GM12891 (cell line): ENCODE measurements at places on chromosomes 6 and 20.

GRCh38 chr6:166050559-166050958 is 117.1 kb downstream of the TBXT start:
- DNase-seq: no peak

GRCh38 chr20:33789109-33789857 is 21.9 kb upstream of the CHMP4B start:
- no peak for DNase-seq

DNA sequence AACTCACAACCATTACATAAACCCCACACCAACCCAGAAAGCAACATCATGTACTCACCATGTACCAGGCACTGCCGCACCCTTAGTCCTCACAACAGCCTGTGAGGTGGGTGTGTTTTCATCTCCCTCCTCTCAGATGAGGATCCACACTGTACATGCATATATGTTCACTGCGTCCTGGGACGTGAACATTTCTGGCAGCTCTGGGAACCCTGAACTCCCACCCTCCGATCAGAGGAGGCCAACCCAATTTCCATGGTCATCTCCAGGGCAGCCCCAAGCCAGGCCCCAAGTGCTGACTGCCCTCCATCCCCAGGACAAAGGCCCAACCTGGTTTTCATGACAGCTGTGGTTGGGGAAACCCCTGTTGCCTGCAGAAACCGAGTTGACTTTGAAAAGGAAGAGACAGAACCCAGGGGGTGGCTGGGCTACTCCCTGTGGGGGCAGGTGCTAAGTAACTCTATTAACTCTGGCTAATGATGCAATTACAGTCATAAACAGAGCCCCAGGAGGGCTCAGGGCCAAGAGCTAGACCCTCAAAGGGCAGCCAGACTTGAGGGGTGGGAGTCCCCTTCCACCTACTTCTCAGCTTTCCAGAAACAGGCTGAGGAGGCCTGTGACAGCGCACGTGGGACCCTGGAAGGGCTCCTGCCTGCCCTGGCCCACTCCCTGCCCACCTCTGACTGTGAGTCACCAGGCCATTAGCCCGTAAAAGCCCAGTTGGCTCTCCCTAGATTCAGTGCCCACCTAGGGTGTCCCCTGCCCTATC is 2.6 kb downstream of the TFEB start:
- peak; percentile 65 for DNase-seq

DNA sequence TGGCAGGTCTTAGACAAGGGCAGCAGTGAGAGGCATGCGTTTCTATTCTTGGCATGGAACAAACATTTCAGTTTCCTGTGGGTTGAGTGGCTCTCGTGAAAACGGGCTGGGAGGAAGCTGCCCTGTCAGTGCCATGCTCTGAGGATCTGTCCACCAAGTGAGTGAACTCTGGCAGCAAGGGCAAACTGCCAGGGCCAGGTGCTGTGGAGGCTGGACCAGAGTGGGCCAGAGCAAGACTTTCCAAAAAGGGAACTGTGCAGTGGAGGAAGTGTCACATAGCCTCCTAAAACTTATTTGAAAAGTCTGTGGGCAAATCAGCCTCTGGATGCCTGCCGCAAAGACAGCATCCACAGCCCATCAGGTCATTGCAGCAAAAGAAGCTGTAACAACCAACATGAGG is 44.2 kb upstream of the TAB2 start:
- DNase-seq: no peak

- no peak for DNase-seq
These were observed 14.5 kb downstream of the TREM1 start for GRCh38 chr6:41271901-41272395.

GRCh38 chr6:29676981-29677601 is 3.9 kb downstream of the ZFP57 start:
- no peak for DNase-seq

DNA sequence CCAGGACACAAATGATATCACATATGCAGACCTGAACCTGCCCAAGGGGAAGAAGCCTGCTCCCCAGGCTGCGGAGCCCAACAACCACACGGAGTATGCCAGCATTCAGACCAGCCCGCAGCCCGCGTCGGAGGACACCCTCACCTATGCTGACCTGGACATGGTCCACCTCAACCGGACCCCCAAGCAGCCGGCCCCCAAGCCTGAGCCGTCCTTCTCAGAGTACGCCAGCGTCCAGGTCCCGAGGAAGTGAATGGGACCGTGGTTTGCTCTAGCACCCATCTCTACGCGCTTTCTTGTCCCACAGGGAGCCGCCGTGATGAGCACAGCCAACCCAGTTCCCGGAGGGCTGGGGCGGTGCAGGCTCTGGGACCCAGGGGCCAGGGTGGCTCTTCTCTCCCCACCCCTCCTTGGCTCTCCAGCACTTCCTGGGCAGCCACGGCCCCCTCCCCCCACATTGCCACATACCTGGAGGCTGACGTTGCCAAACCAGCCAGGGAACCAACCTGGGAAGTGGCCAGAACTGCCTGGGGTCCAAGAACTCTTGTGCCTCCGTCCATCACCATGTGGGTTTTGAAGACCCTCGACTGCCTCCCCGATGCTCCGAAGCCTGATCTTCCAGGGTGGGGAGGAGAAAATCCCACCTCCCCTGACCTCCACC is 42.2 kb downstream of the SIRPA start:
- no peak for DNase-seq

DNA sequence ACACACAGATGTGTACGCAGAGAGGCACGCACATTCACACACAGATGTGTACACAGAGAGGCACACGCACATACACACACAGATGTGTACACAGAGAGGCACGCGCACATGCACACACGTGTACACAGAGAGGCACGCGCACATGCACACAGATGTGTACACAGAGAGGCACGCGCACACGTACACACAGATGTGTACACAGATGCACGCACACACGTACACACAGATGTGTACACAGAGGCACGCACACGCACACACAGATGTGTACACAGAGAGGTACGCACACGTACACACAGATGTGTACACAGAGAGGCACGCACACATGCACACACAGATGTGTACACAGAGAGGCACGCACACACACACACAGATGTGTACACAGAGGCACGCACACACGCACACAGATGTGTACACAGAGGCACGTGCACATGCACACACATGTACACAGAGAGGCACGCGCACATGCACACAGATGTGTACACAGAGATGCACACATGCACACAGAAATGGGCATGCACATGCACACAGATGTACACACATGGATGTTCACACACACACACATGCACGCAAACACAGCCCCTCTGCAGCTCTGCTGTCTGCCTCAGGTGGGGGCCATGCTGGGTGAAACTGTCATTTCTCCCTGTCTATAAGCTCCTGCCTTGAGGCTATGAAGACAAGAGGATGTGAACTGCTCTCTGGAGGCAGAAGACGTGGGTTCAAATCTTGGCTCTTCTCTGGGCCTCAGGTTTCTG is 14.3 kb upstream of the MYT1 start:
- DNase-seq: no peak

DNA sequence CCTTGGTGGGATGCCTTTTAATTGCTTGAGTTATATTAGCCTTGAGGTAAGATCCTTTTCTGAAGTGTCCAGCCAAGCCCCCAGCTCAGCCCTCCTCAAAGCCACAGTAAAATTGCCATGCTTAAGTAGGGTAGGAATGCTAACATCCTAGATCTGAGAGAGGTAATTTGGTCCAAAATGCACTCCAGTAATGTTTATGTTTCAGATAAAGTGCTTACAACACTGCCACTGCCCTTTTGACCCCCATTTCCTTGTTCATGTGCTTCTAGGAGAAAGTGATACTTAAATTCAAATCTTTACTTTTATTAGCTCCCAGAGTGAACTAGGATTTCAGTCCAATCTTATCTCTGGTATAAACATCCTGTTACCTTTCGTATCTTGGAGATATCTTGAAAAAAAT is 318.0 kb downstream of the BMP2 start:
- no peak for DNase-seq

GRCh38 chr6:151136141-151136755 is 103.5 kb upstream of the AKAP12 start:
- DNase-seq: no peak

DNA sequence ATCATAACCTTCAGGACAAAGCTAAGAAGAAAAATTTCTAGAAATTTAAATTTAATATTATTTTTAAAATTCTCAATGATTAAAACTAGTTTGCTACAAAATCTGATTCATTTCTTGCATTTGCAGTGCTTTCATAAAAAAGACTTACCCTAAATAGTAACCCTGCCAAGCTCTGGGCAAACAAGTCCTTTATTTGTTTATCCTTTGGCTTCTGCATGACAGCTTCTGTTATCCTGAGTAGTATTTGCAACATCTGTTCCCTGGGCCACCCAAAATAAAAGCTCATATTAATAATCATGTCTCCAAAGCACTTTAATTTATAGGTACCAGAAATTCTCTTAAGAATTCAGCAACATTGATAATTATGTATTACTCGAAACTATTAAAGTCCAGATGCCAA is 101.3 kb downstream of the RALGAPA2 start:
- DNase-seq: no peak

DNA sequence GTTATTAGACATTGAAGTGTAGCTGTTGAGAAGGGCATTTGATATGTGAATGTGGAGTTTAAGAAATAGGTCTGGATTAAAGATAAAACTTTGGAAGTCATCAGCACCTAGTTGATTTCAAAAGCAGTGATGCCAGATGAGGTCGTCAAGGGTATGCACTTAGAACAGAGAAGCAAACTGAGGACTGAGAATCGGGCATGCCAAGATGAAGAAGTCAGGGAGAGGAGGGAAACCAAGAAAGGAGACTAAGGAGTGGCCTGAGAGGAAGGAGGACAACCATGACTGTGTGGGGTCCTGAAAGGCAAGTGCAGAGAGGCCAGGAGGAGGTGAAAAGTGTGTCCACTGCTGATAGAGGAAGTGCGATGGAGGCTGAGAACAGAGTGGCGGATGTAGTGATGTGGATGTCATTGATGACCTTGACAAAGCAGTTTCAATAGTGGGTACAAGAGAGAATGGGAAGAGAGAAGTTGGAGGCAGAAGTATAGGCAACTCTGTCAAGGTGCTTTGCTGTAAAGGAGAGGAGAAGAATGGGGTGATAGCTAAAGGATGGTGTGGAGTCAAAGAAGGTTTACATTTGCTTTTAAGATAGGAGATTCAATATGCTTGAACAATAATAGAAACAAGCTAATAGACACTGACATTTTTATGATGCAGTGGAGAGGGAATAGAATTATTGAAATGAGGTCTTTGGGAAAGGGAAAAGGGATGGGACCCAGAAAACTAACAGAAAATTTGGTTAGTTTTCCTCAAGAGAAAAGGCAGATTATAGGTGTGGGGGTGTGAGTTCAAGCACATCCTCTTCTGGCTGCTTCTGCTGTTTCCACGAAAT is 139.7 kb upstream of the TMEM170B start:
- no peak for DNase-seq

- no peak for DNase-seq
These were observed 17.2 kb downstream of the UNC5CL start for GRCh38 chr6:41021832-41022231.

GRCh38 chr6:100461278-100461916 is 3.3 kb downstream of the SIM1 start:
- DNase-seq: no peak

- no peak for DNase-seq
These were observed 113.5 kb upstream of the GLP1R start for GRCh38 chr6:38935051-38935450.
